ENCODE measurements at places on chromosomes 4 and X. TPM values are rescaled to one million over a fixed set of nuclear protein-coding genes. Genes with fewer than 3 reads are reported as not detected.

DNA sequence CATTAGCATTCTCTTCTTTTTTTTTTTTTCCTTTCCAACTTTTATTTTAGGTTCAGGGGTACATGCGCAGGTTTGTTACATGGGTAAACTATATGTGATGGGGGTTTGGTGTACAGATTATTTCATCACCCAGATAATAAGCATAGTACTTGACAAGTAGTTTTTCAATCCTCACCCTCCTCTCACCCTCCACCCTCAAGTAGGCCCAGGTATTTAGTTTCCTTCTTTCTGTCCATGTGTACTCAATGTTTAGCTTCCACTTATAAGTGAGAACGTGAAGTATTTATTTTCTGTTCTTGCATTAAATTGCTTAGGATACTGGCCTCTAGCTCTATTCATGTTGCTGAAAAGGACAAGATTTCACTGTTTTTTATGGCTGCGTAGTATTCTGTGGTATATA, 140.8 kb upstream of the PGRMC2 start:
- no peak overlapping the region for H3K27ac ChIP-seq
- no peaks in the 10 kb centered on the region for H3K4me1 ChIP-seq
- no peak overlapping the region for H3K4me3 ChIP-seq
- H3K27me3 ChIP-seq: no peaks in the 10 kb centered on the region
- DNase-seq: no peak

CXorf66 gene
- total RNA-seq: not detected

GRCh38 chr4:19241895-19242294, 1009.8 kb upstream of the SLIT2 start:
- no peaks in the 10 kb centered on the region for H3K4me1 ChIP-seq
- DNase-seq: no peak
- no peak overlapping the region for H3K4me3 ChIP-seq
- H3K27me3 ChIP-seq: no peaks in the 10 kb centered on the region

- no peaks in the 10 kb centered on the region for H3K36me3 ChIP-seq
- no peak overlapping the region for H3K4me3 ChIP-seq
- H3K27me3 ChIP-seq: no peaks in the 10 kb centered on the region
- H3K4me1 ChIP-seq: no peaks in the 10 kb centered on the region
- DNase-seq: no peak
Observed at GRCh38 chr4:140004922-140005627, 148.9 kb downstream of the MAML3 start.

DNA sequence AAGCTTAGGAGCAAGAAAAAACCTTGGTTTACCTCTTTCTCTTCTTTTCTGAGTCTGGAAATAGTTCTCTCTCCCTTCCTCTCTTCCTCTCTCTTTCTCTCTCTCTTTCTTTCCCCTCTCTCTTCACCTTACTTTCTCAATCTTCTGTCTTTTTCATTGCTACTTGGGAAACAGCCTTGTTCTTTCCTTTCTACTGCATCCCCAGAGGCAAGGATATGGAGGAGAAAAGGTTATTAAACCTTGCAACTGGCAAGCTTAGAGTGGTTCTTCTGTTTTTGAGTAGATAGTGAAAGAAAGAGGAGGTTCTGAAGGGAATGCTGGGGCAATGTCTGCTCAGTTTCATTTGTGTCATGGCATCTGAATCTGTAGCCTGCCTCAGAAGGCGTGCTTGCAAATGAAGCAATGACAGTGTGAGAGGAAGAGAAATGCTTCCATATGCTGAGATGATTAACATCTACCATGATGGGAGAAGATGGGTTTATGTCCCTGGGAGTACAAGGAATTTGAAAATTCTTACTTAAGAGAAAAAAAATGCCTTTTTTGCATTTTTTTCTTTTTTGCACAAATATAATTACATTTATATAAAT, 190.6 kb downstream of the CEP135 start:
- H3K4me3 ChIP-seq: no peak overlapping the region
- no peak overlapping the region for H3K27ac ChIP-seq
- DNase-seq: no peak
- no peaks in the 10 kb centered on the region for H3K4me1 ChIP-seq

AMBN gene
- total RNA-seq: not detected

- H3K27me3 ChIP-seq: no peaks in the 10 kb centered on the region
- no peak overlapping the region for H3K27ac ChIP-seq
- no peak overlapping the region for H3K4me3 ChIP-seq
- H3K36me3 ChIP-seq: no peaks in the 10 kb centered on the region
- no peak for DNase-seq
Observed at GRCh38 chr4:106650701-106651100, 282.1 kb upstream of the GIMD1 start.

LONRF3 gene
- total RNA-seq: 1.3 TPM

GRCh38 chr4:88859191-88859812, 161.7 kb upstream of the NAP1L5 start:
- H3K27ac ChIP-seq: no peak overlapping the region
- no peaks in the 10 kb centered on the region for H3K4me1 ChIP-seq
- no peaks in the 10 kb centered on the region for H3K36me3 ChIP-seq
- DNase-seq: no peak
- H3K4me3 ChIP-seq: no peak overlapping the region

- no peaks in the 10 kb centered on the region for H3K4me1 ChIP-seq
- no peaks in the 10 kb centered on the region for H3K36me3 ChIP-seq
- H3K4me3 ChIP-seq: no peak overlapping the region
Observed at GRCh38 chrX:53128097-53128749, 34.3 kb downstream of the KANTR start.

NUP62CL gene
- total RNA-seq: 2.6 TPM

DNA sequence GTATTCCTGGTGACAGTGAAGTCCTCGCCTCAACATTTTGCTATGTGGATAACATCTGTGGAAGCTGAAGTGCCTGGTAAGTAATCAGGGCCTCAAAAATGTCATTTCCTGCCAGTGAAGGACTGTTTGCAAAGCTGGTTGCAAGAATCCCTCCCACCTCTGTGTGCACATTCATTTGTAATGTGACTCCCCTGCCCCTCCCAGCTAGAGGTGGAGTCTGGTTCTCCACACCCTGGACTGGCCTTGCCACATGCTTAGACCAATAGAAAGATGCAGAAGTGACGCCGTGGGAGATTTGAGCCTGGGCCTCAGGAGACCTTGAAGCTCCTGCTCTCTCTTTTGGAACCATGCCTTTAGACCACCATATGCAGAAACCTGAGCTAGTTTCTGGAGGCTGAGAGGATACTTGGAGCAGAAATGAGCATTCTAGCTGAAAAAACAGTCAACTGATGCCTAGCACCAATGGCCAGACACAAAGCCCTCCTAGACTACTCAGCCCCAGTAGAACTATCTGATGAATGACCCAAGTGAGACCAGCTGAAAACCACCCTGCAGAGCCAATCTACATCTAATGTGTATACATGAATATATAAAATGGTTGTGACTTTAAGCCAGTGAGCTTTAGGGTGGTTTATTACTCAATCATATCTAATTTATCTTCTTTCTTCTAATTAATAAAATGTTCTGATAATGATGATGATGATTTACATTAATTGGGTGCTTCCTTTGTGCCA, 47.8 kb upstream of the CRMP1 start:
- no peak overlapping the region for H3K27ac ChIP-seq
- H3K4me1 ChIP-seq: no peaks in the 10 kb centered on the region
- DNase-seq: no peak
- H3K27me3 ChIP-seq: no peaks in the 10 kb centered on the region

DNA sequence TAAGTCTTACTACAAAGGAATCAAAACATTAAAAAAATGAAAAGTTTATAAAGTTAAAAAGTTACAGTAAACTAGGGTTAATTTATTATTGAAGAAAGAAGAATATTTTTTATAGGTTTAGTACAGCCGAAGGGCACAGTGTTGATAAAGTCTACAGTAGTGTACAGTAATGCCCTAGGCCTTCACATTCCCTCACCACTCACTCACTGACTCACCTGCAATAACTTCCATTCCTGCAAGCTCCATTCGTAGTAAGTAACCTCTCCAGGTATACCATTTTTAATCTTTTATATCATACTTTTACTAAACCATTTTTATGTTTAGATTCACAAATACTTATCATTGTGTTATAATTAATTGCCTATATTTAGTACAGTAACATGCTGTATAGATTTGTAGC, 307.5 kb upstream of the FAM241A start:
- H3K27ac ChIP-seq: no peak overlapping the region
- DNase-seq: no peak
- H3K4me1 ChIP-seq: no peaks in the 10 kb centered on the region
- H3K27me3 ChIP-seq: no peaks in the 10 kb centered on the region
- no peak overlapping the region for H3K4me3 ChIP-seq

- H3K27me3 ChIP-seq: no peaks in the 10 kb centered on the region
- no peak for DNase-seq
- no peak overlapping the region for H3K27ac ChIP-seq
- no peaks in the 10 kb centered on the region for H3K36me3 ChIP-seq
- no peak overlapping the region for H3K4me3 ChIP-seq
Observed at GRCh38 chr4:102497986-102498385, 3.2 kb upstream of the NFKB1 start.
